ENCODE measurements at places on chromosomes 6 and 20.
A peak's percentile ranks its signal among the peaks of the same experiment; 100 is the strongest.

DNA sequence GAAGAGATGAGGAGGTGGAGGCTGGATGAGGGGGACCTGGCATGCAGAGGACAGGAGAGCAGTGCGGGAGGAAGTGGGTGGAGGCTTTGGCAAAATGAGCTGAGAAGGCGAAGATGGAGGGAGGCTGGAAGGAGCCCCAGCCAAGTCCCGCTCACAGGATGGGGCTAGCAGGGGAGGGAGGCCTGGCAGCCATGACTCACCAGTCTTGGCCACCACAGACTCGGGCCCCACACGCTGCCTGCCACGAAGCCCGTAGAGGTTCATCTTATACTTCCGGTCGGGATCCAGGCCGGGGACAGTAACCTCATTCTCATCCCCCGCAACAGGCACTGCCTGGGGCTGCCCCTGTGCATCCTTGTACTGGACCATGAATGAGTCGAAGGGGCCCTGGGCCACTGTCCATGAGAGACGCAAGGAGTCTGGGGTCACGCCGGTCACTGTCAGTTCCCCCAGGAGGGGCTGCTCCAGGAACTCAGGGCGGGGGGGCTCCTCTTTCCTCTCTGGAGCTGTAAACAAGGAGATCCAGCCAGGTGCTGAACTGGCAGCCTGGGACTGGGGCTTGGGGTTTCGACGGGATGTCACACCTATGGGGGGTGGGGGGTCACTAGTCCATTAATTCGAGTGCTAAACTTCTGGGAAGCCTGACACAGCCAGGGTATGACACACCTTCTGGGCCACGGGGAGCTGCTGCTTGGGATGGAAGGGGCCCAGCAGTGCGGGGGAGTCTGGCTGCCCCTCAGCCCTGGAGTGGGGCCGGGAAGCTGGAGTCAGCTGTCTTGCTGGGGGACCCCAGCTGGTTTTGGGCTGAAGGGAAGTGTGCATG is 27.8 kb downstream of the TNXB start:
- no peak for DNase-seq

DNA sequence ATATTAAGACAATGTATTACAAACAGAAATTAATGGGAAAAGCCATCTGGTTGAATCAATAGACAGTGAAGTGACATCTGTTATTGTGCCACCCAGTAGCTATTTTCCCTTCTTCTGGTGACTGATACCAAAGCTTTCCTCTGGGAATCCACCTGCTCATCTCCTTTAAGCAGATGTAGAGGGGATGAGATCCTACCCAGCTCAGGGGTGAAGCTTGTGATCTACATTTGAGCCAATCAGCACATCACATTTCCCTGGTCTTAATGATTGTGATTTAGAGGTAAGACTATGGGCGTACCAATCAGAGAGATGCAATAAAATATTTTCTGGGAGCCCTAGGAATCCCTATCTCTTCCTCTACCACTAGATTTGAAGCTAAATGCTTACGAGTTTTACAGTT is 782.9 kb downstream of the PTPRT start:
- DNase-seq: no peak

DNA sequence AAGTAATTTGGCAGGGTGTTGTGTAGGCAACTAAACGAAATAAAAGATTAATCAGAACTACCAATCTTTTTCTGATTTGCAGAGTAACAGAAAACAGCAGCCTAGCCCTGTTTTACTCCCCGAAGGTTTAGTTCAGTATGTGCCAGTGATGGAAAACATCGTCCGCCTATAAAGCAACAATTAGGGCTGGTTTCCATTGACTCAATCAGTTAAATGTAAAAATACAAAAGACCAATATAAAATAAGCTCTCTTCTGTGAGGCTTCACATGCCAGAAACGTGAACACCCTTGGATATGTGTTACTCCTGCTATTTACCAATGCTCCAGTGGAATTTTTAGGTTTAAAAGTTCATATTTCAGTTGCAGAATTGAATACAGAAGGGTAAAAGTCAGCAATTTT is 210.5 kb upstream of the RSPO3 start:
- no peak for DNase-seq

GRCh38 chr6:123118811-123119210 is 122.8 kb downstream of the CLVS2 start:
- DNase-seq: peak; percentile 18

DNA sequence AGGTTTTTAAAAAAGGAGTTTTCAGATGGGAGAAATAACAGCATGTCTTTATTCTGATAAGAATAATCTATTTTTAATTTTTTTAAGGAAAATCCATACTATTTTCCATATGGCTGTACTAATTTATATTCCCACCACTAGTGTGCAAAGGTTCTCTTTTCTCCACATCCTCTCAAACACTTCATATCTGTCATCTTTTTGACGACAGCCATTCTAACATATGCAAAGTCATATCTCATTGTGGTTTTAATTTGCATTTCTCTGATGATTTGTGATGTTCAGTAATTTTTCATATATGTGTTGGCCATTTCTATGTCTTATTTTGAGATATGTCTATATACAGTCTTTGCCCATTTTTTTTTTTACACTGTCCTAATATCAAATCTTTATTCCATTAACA is 280.6 kb upstream of the RUNX2 start:
- DNase-seq: no peak

All from NCI-H510A (cell line).